ENCODE measurements at places on chromosomes 2 and 18. TPM values are rescaled to one million over a fixed set of nuclear protein-coding genes. Genes with fewer than 3 reads are reported as not detected.

The PUM2 gene
- total RNA-seq: 123 TPM

The DLX1 gene
- not detected for total RNA-seq

The CNDP1 gene
- total RNA-seq: 0.31 TPM

The SF3B1 gene
- total RNA-seq: 313 TPM

The GBX2 gene
- not detected for total RNA-seq

The ZAP70 gene
- 5.2 TPM for total RNA-seq

The FBXO36 gene
- total RNA-seq: 3.4 TPM

The ATRAID gene
- 131 TPM for total RNA-seq

The VWA3B gene
- 1.7 TPM for total RNA-seq

The ROCK2 gene
- total RNA-seq: 84.5 TPM

DNA sequence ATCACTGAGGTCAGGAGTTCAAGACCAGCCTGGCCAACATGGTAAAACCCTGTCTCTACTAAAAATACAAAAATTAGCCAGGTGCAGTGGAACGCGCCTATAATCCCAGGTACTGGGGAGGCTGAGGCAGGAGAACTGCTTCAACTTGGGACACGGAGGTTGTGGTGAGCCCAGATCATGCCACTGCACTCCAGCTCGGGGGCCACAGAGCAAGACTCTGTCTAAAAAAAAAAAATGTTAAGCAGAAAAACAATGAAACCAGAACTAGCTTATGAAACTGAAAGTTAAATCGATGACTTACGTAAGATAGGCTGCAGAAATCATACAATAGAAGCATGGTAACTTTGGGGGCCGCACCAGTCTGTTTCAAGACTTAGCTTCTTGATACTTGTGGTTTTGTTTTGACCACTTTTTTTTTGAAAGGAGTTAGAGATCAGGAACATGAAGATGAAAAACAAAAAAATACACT, 6.2 kb upstream of the GPR155 start:
- no peak for DNase-seq

- DNase-seq: no peak
Observed at GRCh38 chr2:198611201-198611600, 806.8 kb downstream of the PLCL1 start.

GRCh38 chr2:230234845-230235244, 9.3 kb downstream of the SP140 start:
- DNase-seq: no peak

- DNase-seq: no peak
Observed at GRCh38 chr18:69878213-69878933, 69.3 kb downstream of the CD226 start.

GRCh38 chr2:44663471-44664073, 277.9 kb upstream of the SIX3 start:
- no peak for DNase-seq

DNA sequence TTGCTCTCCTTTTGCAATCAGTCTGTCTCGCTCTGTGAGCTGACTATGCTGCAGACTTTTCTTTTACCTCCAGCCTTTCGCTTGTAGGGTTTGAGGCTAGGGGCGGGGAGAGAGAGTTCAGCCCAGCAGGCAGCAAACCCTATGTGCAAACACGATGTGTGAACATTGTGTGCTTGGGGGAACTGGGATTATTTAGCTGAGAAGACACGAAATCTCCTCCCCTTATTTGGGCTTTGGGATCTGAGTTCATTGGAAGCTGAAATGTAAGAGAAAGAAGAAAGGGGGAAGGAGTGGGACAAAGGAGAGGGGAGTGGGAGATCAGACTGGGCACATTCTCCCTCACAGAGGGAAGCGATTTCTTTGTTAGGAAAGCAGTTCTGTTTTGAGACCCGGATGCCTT, 189.6 kb upstream of the TNP1 start:
- no peak for DNase-seq

GRCh38 chr2:134502104-134502503, 216.7 kb downstream of the TMEM163 start:
- DNase-seq: no peak
